ENCODE measurements at places on chromosomes 2 and 18.

GRCh38 chr2:37615804-37616676 lies 55.4 kb downstream of the CDC42EP3 start:
- peak; percentile 46 for DNase-seq

- no peak for DNase-seq
These were observed 665.5 kb upstream of the SOX11 start for GRCh38 chr2:5026571-5027234.

DNA sequence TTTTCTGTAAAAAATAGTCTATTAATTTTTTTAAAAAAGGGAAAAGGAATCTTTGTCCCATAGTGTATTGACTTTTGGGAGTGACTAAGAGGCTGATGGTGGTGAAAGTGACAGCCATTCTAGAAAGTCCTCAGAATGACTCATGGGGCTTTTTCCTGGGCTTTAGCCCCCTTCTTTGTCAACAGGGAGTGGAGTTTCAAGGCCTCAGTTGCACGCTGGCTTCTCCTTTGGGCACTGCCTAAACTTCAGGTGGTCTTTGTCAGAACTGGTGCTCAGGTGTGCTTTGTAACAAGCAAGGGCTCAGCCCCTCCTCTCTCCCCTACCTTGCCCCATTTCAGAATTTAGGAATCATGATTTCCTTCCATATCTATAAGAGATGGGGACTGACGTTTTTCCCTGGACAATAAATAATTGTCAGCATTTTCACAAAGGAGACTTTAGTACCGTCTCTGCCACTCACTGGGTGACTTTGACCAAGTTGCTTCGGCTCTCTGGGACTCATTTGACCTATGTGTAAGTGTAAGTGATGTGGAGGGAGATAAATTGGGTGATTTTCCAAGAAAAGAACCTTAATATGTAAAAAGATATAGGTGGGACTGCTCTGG lies 61.2 kb upstream of the IGFBP2 start:
- DNase-seq, result no peak

DNA sequence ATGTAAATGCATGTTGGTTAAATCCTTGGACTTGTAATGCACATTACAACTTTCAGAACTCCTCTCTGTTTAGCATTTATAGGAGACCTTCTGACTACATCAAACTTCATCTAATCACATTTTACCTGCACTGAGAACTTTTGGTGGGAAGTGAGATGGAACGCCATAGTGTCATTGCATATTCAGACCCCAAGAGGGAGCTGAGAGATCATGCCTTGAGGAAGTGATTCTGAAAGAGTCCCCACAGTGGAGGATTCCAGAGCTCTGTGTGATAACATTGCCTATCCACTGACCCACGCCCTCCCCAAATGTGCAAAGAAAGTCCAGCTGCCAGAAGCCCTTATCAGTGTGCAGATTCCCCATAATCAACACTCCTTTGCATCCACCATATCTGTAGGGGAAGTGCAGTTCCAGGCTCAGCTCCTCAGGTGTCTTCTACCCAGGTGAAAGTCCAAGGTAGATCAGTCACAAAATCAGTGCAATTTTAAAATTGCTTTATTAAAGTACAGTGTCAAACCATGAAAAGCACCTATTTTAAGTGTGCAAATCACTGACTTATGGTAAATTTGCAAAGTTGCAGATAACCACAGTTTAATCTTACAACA lies 212.4 kb downstream of the RPIA start:
- DNase-seq, result no peak

DNA sequence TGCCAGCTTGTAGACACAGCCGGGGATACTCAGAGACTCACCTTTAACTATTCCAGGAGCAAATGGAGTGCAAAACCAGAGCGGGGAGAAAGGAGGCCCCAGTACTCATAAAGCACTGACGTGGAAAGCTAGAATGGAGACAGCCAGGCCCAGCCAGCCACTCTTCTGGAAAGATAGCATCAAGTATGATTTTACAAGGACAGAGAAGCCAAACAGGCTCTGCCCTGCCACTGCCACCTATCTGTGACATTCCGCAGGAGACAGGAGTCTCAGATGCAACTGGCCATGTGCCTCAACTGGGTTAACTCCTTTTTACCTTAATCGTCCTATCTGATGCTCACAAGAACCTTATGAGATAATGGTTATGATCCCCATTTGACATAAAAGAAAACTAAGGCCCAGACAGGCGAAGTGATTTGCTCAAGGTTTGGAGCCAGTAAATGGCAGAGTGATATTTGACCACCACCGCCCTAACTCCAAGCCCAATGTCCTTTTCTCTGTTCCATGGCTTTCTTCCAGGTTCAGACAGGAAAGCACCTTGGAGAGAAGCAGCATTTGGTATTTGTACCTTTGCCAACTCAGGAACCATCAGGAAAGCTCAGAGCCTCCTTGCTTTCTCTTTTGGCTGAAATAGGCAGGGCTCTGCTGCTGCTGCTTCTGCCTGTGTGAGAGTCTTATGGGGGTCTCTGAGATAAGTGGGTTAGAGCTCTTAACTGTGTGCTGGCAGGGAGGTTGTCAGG lies 15.6 kb downstream of the KIF3C start:
- DNase-seq, result no peak

GRCh38 chr2:151525821-151526373 lies 116.2 kb downstream of the RIF1 start:
- no peak for DNase-seq

DNA sequence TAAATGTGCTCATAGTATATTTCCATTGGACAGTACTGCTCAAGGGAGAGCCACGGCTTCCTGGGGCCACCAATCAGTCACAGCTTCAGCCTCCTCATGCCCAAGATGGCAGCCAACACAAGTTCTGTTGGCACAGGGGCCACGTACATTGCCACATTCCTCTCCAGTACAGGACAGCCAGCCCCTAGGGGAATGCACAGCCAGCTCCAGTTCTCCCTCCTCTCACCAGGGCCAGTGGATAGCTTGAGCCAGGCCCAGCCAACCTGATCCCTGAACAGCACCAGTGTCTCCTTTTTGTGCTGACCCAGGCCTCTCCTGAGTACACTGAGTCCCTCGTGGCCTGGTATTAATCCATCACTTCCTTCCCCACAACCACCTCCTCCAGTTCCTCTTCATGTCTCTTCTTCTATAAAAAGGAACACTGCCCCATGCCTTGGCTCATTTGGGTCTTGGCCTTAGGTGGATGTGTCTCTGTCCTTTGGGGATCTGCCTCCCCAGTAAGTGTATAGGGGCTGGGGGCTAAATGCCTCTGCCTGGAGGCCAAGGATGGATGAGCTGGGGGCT lies 168.7 kb downstream of the TNS1 start:
- DNase-seq, result no peak

DNA sequence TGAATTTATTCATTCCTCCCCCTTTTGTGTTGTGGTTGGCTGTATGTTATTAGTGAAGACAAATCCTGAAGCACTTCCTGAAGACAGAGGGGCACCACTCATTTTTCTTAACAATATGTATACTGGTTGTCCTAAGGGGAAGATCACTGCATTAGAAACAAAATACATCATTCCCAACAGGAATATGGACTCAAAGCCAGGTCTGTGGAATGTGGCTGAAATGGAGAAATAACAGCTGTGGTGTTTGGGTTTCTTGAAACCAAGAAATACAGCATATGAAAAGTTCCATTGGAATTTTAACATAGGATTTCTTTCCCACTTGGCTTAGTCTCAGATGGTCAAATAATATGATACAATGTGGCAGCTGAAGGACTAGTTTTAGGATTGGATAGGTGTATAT lies 267.6 kb downstream of the KCNE4 start:
- DNase-seq, result no peak

- DNase-seq, result no peak
These were observed 1.8 kb downstream of the CDK5R2 start for GRCh38 chr2:218961229-218961628.

DNA sequence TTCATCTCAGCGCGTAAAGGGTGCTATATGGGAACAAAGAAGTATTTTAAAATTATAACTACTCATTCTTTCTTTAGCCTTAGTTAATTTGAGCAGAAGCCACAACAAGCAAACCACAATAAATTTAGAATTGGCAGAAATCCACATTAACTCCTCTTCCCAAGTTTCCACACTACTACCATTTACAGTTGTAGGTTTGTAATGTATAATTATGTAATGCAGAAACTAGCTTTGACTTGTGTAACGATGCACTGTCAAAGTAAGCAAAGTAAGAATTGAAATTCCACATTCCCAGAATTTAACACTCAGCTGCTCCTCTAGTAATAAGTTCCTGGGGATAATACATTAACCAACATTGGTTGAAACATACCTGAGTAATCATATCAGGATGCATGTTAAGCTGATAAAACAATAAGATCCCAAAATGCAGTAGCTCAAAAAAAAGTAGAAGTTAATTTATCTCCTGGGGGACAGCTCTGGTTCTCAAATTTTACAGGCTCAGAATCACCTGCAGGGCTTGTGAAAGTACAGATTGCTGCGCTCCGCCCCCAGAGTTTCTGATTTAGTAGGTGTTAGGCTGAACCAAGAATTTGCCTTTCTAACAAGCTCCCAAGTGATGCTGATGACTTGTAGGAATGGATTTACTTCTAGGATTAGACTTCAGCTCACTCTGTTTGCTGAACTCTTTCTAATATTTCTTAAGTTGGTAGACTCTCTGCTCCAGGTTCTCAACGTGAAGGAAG lies 9.9 kb downstream of the GRP start:
- no peak for DNase-seq

GRCh38 chr18:9631814-9632496 lies 17.6 kb upstream of the PPP4R1 start:
- DNase-seq, result no peak
